ENCODE measurements at places on chromosomes 7 and 10.

DNA sequence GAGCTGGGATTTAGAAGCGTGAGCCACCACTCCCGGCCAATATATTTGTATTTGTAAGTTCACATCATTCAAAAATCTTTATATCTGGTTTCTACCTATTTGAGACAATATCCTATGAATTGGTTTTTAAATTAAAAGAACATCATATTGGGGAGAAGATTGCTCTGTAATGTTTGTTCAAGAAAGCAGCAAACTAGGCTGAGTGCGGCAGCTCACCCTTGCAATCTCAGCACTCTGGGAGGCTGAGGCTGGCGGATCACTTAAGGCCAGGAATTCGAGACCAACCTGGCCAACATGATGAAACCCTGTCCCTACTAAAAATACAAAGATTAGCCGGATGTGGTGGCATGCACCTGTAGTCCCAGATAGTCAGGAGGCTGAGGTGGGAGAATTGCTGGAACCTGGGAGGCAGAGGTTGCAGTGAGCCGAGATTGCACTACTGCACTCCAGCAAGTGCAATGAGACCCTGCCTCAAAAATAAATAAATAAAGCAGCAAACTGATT, 9.4 kb downstream of the NIPSNAP2 start:
- DNase-seq = no peak

GRCh38 chr10:101655570-101655969, 39.4 kb downstream of the FBXW4 start:
- DNase-seq = no peak

DNA sequence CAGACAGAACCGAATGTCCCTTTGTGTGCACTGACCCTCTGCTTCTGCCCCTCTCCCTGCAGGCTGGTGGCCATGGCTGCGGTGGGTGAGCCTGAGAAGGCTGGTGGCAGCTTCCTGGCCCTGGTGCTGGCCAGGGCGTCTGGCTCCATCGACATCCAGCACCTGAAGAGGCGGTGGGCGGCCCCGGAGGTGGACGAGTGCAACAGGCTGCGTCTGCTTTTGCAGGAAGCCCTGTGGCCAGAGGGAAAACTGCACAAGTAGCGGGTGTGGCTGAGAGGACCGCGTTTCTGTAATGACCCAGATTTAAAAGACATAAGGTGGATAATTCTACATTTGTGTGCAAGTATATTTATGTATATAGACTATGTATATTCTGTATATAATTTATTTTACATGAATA, 89.2 kb downstream of the DYNC2I1 start:
- no peak for DNase-seq

- DNase-seq = no peak
These were observed 7.3 kb downstream of the WDFY4 start for GRCh38 chr10:48691812-48692528.

DNA sequence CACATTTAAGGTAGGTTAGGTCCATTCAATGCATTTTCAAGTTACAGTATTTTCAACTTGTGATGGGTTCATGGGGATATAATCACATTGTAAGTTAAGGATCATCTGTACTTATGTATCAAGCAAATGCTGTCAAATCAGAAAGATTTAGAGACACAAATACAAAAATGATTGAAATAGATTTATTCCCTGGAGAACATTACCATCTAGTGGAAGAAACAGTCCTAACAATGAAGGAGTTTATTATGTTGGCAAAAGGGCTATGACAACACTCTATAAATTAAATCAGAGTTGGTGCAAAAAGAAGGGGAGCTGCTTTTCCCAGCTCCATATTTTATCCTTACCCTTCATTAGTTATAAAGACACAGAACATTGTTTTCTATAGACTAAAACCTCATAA, 69.0 kb downstream of the PRSS58 start:
- DNase-seq = no peak

DNA sequence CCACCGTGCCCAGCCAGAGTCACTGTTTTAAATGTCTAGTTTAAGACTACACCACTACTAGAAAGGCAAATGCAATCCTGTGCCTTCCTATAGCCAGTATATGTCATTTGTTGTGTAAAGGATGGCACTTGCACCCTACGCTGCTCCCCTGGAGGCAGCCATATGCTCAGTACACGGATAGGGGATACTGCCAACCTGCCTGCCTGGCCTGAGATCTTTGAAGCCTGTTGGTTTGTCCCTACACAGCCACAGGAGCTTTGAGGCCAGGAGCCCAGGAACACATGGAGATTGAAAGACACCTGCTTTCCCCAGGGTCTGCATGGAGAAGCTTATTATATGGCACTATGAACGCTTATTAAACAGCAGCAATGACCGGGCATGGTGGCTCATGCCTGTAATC, 2.3 kb upstream of the SCRN1 start:
- no peak for DNase-seq

DNA sequence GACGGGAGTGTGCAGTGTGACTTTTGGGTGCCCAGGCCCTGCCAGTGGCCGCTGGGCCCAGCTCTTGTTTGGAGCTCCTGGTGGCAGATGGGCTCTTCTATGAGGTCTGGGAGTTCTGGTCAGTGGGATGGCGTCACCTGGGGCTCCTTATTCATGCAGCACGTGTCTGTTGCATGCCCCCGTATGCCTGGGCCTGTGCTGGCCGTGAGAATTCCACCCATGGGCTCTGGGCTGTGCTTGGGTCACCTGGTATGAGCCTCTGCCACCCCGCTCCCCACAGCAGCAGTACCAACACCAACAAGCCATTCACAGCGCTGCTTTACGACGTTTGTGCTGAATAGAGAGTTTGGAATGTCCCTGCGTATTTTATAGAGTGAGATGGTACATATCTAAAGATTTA, 27.1 kb downstream of the INPP5A start:
- no peak for DNase-seq

DNA sequence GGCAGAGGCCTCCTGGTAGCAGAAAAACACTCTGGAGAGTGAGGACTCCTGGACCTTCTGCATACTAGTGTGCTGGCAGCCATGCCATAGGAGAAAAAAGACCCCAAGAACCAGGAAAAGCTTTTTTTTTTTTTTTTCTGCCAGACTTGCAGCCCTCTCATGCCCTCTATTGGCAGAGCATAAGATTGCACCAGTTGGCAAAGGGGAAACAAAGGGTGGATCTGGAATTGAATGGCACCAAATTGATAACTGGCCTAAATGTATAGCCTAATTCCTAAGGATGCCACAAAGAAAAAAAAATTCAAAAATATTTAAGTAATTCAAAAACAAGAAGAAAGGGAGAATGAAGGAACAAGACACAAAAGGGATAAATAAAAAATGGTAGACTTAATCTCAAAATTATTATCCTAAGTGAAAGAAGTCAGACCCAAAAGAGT, 112.5 kb upstream of the GHITM start:
- peak; percentile 18 for DNase-seq

- no peak for DNase-seq
These were observed 45.4 kb downstream of the GPR37 start for GRCh38 chr7:124720195-124720594.

DNA sequence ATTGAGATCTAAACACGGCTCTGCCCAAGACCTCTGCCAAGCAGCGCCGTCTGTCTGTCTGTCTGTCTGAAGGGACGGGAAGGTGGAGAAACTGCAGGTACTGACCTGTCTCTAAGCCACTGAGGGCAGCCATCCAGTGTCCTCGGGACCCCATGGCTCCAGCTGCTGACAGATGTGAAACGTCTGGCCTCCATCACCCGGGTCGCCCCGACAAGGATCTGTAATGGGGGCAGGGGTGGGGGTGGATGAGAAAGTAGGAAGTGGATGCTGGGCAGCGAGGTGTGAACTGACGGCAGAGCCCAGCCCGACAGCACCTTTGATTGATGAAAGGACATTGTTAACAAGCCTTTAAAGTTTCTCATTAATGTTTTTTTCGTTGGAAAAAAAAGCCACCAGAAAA, 193.1 kb downstream of the EBF3 start:
- DNase-seq = no peak

GRCh38 chr7:52586704-52587103, 448.7 kb upstream of the POM121L12 start:
- DNase-seq = no peak

DNA sequence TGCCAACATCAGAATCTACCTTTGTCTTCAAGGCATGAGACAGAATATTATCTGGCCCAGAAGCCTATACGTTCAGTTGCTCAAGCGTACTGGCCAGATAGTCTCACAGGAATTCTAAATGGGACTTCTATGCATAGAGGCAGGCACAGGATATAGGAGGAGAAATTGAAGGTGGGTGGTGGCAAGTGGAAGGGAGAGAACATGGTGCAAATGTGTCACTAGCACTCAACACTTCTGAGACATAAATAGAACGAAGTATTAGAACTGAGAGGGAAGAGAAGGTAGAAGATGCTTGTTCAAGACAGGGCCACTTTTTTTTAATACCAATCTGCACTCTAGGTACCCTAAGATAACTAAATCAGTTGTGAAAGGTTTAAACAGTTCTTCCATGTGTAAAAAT, 85.8 kb downstream of the TFPI2 start:
- no peak for DNase-seq

GRCh38 chr7:140551355-140552239, 72.3 kb upstream of the MKRN1 start:
- DNase-seq = no peak

DNA sequence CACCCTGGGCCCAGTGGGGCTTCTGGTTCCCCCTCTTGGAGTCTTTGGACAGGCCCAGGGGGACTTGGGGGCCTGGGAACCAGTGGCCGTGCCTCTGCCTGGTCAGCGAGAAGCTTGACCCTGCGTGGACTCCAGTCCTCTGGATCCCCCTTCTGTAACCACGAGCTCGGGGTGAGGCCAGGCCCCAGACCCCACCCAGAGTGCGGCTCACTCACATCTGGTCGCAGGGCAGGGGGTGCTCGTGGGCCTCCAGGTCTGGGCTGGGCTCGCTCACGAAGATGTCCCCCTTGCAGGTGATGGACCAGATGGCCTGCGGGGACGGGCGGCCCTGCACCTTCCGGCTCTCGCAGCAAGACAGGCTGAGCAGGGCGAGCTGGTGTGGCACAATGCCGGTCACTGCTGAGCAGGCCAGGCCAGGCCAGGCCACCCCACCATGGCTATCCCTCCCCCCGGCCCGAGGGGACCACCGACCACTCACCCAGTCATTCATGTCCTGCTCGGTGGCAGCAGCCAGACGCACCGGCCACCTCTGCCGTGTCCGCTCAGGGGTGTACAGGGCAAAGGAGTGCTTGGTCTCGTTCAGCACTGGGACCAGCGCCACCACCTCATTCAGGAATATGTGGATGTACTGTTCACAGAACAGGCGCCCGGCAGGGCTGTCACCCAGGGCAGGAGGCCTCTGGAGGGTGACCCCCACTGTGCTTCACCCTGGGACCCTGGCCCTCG, 19.7 kb downstream of the BHLHA15 start:
- DNase-seq = no peak

DNA sequence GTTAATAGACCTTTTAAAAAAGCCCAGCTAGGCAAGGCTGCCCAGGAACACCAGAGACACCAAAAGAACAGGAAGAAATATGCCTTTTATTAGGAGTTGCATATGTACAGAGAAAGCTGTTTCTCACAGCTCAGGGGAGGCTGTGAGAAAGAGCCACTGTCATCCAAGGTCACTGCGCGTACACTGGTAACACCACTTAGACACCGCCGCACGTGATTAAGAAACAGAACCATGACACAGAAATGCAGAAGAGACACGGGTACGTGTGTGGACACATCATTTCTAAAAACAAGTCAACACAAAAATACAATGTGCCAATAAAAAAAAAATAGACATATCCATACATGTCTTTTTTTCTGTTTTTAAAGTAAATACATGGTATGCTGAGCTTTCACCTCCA, 705.6 kb downstream of the PARD3 start:
- no peak for DNase-seq

DNA sequence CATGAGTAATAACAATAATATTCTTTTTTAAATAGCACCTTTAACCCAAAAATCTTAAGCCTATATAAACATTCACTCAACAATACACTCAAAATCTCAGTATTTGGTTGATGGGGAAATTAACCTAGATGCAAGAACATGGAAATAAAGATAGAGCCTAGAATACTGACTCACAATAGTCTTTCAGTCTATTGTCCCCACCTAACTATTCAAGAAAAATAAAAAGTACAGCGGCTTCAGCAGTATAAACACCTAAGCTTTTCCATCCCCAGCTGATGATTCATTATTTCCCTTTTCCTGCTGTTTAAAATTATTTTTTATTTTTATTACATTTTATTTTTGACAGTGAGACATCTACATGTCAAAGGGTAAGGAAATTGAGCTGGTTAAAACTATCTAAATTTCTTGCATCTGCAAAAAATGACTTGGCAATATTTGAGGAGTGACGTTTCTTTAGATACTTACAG, 201.4 kb downstream of the FZD1 start:
- DNase-seq = no peak

DNA sequence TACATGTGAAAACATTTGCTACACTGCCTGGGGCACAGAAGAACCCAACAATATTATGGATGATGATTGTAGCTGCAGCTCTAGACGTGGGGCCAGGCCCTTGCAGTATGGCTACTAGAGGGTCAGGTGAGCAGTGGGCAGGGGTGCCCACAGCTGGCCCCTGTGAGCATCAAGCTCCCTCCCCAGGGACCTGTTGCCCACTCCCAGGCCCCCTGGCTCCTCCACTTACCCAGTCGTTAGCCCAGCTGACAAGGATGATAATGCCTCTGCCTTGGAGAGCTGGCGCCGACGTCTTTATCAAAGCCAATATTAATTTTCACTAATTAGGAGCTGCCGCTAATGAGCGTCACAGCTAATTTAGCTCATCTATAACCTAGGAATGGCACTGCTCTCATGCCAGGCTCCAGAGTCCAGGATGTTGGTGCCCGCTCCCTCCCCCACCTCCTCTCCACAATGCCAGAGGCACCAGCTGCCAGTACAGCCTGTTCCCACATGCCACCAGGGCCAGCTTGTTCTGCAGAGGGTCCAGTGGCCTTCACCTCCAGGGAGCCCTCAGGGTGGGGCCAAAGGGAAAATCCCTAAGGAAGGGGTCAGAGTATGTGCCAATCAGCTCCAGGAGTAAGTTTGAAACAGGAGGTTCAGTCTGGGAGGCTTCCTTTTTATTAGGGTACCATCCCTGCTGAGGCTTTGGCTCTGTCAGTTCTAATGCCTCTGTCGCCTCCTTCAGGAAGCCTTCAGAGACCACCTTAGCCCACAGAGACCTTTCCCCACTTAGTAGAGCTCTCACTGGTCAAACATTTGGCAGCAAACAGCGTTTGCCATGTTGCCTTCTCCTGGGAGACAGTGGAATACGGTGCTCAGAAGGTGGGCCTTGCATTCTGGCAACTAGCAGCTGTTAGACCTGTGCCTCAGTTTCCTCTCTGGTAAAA, 77.2 kb downstream of the CDH23 start:
- no peak for DNase-seq

DNA sequence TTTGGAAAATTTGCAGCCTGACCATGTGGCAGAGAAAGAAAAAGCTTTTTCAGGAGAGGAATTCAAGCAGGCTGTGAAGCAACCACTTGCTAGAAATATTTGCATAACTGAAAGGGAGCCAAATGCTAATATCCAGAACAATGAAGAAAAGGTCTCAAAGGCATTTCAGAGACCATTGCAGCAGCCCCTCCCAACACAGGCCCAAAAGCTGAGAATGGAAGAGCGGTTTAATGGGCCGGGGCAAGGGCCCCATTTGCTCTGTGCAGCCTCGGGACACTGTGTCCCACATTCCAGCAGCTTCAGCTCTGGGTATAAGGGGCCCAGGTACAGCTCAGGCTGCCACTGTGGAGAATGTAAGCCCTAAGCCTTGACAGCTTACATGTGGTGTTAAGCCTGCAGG, 918.1 kb upstream of the POT1 start:
- peak; percentile 75 for DNase-seq

- no peak for DNase-seq
These were observed 590.9 kb upstream of the ANKRD30A start for GRCh38 chr10:36534471-36535002.

Measured in NT2/D1 (cell line).